Non-pigmented ciliary epithelial cell (primary cell): ENCODE measurements at places on chromosomes 3 and 15.

GRCh38 chr3:53195602-53196574 is 34.9 kb downstream of the PRKCD start:
- no peak for DNase-seq

DNA sequence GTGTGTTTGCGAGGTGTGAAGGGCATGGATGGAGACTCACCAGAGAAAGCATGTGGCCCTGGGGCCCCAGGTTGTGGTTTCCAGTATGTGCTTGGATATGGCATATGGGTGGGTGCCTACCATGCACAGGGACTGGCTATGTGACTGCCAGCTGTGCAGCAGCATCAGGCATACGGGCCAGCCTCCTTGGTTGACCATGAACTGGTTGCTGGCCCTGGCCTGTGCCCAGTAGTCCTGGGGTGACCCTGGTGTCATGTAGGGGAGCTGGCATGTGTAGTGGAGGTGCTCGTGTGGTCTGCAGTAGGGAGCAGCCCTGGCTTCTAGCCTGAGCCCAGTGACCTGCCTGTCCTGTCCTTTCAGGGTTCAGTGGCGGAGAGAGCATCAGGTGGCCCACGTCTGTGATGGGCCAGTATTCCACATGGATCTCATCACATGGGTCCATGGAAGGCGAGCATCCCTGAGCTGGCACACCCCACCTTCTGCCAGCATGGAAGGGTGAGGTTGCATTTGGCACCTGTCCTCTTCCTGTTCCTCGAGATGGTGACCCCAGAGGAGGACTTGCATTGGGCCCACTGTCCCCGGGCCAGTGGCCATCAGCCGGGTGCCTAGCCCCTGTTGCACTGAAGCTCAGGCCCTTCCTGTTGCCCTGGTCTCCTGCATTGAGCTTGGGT is 228.9 kb downstream of the SNRPN start:
- DNase-seq, result no peak

- DNase-seq, result no peak
Observed at GRCh38 chr3:74850381-74850780, 235.9 kb upstream of the CNTN3 start.

- no peak for DNase-seq
Observed at GRCh38 chr3:194081826-194082225, 54.1 kb upstream of the HES1 start.

DNA sequence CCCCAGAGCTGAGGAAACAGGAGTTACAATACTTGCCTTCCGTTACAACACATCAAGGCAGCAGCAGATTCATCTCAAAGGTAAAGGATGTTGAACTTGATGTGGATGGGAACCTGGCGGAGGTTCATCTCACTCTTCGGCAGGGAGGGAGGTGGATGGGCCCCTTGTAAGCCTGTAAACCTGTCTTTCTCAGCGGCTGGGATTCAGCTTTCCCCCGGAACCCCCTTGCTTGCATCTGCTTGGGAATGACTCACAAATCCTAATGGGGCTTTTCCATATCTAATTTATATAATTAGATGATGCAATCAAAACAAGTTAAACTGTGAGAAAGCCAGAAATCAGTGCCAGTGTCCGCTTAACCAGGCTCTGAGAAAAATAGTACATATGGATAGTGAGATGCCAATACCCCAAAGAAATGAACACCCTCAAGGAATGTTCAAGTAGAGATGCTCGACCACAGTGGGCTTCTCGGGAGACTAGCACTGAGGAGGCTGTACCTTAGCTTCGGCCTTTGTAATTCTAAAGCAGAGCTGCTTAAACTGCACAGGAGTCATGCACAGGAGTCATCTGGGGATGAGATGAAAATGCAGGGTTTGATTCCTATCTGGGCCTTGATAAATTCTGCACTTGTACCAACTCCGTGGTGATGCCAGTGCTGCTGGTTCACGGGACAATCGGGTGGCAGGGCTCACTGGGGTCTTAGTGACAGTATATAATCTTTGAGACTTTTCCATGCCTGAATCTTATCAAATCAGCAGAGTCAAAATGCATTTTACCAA is 2.2 kb upstream of the FAM240A start:
- no peak for DNase-seq

DNA sequence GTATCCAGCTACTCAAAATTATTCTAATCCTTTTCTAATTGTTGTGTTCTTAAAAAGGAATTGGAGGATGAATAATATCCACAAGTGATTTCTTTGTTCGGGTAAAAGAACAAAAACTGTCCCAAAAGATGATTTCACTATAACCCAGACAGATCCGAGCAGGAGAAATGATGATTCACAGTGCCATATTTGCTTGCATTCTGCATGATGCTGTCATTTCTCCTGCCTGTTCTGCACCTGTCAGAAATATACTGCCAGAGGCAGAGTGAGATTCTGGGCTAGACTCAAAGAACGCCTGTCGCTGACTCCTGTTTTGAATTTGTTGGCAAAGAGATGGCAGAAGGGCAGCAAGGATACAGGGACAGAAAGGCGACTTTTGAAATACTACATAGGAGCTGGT is 34.7 kb upstream of the SLC24A5 start:
- DNase-seq, result no peak

GRCh38 chr15:92693691-92694331 is 38.2 kb upstream of the FAM174B start:
- DNase-seq, result no peak

GRCh38 chr3:171028779-171029232 is 2.3 kb upstream of the SLC2A2 start:
- DNase-seq, result peak; percentile 83

DNA sequence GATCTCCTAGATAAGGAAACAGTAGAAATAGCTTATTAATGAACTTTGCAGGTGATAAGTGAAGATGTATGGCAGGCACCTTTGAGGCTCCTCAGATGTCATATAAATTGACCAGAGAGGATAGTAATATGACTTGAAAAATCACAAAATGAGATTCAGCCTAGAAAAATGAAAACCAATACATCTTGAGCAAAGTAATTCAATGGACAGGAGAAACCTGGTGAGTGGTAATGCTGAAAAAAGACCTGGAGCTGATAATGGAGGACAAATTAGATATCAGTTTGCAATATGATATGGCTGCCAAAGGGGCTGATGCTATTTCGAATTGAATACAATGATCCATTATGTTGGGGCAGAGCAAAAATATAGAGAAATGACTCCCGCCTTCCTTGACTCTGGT is 103.9 kb downstream of the LSAMP start:
- DNase-seq, result no peak

DNA sequence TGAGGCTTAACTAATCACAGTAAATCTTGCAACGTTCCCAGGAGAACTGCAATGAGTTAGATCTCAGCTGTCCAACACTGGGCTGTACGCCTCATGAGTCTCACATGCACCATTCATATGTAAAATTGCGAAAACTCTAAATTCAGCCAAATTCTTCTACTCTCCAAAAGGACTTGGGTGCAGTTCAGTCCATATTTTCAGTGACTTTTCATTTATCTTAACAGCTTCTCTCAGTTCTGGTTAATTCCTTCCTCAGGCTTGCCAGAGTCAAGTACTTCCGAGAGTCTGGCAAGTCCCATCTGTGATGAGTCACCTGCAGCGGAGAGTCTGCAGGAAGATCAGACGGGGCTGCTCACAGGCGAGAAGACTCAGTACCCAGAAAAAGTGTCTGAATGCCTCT is 11.5 kb downstream of the CCDC80 start:
- DNase-seq, result peak; percentile 78

GRCh38 chr3:78706906-78707523 is 1060.8 kb downstream of the ROBO1 start:
- DNase-seq, result no peak

DNA sequence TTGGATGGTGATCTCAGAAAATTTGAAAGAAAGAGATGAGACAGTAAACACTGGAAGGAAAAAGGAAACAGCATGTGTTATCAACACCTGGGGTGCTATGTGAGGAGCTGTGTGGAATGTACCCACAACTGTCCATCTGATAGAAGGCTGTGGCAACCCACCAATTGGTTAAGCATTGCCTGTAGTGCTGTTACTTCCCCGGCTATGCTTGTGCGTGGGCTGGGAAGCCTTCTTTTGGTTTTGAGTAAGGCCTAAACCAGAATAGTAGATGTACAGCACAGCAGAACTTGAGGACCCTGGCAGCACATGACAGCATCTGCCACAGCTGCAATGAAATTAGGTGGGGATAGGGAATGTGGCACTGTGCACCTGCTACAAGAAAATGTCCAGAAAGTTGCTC is 184.5 kb downstream of the FHIT start:
- DNase-seq, result no peak

DNA sequence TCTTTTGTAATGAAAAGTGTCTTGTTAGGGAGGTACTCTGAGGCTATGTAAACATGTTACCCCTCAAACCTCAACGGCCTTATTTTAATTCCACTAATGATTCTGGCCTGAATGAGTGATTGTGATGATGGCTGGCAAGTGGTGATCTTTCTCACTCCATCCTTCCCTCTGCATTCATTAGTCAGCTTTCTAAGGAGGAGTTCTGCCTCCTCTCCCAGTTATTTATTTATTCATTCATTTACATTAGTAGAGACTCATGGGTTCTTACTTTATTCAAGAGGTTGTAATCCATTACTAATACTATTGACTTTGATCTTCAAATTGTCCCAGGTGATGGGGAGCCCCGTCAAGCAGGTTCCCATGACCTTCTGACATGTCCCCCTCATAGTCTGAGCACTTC is 35.3 kb downstream of the GNB5 start:
- no peak for DNase-seq

- DNase-seq, result peak; percentile 6
Observed at GRCh38 chr15:90750186-90750585, 33.0 kb downstream of the BLM start.

- DNase-seq, result no peak
Observed at GRCh38 chr3:60303160-60303559, 948.1 kb downstream of the FHIT start.

DNA sequence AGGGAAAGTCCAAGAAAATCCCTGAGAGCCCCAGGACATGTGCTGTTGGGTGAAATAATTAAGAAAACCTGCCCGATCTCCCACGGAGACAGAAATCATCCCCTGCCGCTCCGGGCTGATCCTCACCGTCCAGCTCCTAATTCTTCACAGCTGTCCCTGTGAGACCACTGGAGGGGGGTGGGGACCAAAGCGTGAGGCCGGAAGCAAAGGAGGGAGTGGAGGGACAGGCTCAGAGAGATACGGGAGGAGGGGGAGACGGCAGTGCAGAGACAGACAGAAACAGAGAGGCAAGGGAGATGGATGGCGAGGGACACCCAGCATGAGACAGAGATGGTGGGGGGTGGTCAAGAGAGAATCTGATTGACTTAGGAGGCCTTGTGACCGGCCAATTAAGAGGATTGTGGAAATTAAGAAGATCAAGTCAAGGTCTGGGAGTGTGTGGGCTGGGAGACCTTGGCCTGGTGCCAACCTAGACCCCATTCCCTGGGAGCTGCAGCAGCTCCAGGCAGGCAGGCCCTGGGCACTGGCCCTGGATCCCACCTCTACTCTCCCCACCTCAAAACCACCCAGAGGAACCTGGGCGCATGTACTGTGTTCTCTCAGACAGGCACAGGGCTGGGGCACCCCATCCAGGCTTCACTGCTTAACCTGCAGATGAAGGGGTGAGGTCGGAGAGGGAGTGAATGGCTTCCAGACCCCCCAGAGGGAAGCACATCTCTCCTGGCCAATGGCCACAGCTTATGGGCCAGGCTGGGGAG is 113.2 kb upstream of the ALDH1A3 start:
- no peak for DNase-seq

DNA sequence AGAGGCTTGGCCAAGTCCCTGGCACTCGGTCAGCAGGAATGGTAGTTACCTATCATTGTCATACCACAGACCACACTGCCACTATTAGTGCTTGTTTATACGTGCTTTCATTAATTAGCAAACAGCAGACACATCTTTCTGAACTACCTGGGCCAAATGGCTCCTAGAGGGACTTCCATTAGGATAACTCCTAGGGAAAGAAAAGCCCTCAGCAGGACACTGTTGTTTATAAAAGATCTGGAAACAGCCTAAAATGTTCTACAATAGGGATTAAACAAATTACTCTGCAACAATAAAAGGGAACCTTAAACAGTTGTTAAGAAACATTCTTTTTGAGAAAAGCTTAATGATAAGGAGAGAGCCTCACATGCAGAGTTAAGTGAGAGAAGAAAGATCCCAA is 38.5 kb downstream of the ARHGEF3 start:
- DNase-seq, result no peak

GRCh38 chr3:126570103-126570541 is 11.4 kb upstream of the C3orf22 start:
- DNase-seq, result no peak

DNA sequence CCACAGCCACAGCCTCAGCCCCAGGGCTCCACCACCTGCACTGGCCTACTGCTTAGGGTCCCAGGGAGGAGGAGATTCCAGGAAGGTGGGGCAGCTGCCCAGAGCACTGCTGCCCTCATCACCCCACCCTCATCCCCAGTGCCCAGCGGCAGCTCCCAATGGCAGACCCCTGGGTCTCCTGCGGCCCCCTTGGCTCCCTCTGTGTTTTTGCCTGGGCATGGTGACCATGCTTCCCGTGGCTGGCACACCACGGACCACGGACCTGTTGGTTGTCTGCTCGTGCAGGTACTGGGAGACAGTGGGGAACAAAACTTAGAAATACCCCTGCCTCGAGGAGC is 2.7 kb downstream of the CHST13 start:
- DNase-seq, result no peak

GRCh38 chr15:90603893-90604292 is 74.2 kb downstream of the CRTC3 start:
- DNase-seq, result no peak

DNA sequence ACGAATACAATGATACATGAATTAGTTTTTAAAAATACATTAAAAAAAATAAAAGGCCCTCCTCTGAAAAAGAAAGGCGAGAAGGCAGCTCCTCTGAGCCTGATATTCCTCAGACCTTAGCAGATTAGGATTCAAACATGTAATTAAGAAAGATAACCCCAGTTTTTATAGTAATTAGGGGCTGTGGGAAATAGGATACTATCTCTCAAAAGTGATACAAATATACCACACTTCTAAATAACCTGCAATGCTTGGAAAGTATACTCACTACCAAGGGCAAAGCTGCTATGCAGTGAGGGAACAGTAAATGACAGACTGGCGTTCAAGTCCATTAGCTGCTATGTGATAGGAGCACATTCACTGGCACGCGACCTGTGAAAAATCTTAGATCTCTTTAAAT is 445.1 kb downstream of the FOXP1 start:
- DNase-seq, result no peak

GRCh38 chr3:161050935-161051334 is 54.2 kb downstream of the B3GALNT1 start:
- DNase-seq, result no peak

GRCh38 chr3:131543714-131544113 is 40.9 kb upstream of the MRPL3 start:
- peak; percentile 23 for DNase-seq

GRCh38 chr3:46469680-46470357 is 5.1 kb upstream of the LTF start:
- DNase-seq, result no peak

GRCh38 chr3:46626039-46626438 is 13.7 kb downstream of the FAM240A start:
- no peak for DNase-seq

DNA sequence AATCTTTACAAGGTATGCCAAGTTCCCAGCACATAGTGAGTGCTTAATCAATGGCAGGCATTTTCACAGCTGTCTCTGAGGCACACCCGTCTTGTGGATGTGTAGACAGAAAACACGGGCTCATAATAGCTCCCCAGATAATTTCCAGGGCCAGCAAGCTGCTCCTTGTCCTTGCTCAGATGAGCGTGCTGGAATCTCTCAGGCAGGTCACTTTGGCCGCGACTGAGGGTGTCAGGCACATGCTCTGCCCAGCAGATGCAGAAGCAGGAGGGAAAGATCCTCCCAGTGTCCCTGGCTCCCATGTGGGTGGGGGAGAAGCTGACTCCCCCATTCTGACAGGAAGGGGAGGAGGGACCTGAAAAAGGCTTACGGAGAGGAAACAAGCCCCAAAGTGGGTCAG is 35.6 kb upstream of the SLC6A1 start:
- no peak for DNase-seq
